ENCODE measurements at places on chromosomes 2 and 18. TPM values are rescaled to one million over a fixed set of nuclear protein-coding genes. Genes with fewer than 3 reads are reported as not detected.

EHD3 gene
- 1.1 TPM for total RNA-seq

PMAIP1 gene
- 83.1 TPM for total RNA-seq

POTEC gene
- 0.04 TPM for total RNA-seq

LHCGR gene
- total RNA-seq = not detected

NEU4 gene
- total RNA-seq = 9.8 TPM

CD8B2 gene
- total RNA-seq = 0.15 TPM

GPR35 gene
- total RNA-seq = 4.4 TPM

STPG4 gene
- total RNA-seq = 0.50 TPM

PTPN2 gene
- 78.7 TPM for total RNA-seq

WDR54 gene
- total RNA-seq = 194 TPM

PLA2R1 gene
- not detected for total RNA-seq

SNORC gene
- 2.0 TPM for total RNA-seq

FLACC1 gene
- 2.1 TPM for total RNA-seq

KCNG2 gene
- not detected for total RNA-seq

PTPRN gene
- total RNA-seq = 6.3 TPM

TAF1B gene
- total RNA-seq = 29.8 TPM

Data from activated T-helper 17 cell treated with anti-CD3 and anti-CD28 coated beads, Interleukin-2, amount 50 U/mL, for 72 hours (primary cell).